ENCODE measurements at places on chromosomes 13 and 19.

- DNase-seq: no peak
These were observed 792.4 kb upstream of the SLITRK5 start for GRCh38 chr13:86878781-86879180.

DNA sequence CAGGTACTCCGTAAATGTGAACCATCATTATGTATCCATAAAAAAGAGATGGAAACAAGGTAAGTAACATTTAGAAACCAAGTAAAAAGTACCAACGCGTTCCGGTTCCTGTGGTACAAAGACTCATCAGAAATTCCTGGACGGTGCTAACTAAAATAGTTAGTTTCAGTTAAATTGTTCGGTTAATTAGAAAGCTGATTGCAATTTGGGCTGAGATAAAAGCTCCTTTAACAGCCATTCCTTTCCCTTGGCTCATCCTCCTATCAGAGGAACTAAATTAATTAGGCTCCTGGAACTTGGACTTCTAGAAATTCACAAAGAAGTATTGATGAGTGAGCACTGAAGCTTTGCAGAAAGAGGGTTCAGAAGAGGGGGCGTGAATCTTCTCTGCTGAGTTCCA, 63.5 kb downstream of the SOX1 start:
- DNase-seq: no peak

DNA sequence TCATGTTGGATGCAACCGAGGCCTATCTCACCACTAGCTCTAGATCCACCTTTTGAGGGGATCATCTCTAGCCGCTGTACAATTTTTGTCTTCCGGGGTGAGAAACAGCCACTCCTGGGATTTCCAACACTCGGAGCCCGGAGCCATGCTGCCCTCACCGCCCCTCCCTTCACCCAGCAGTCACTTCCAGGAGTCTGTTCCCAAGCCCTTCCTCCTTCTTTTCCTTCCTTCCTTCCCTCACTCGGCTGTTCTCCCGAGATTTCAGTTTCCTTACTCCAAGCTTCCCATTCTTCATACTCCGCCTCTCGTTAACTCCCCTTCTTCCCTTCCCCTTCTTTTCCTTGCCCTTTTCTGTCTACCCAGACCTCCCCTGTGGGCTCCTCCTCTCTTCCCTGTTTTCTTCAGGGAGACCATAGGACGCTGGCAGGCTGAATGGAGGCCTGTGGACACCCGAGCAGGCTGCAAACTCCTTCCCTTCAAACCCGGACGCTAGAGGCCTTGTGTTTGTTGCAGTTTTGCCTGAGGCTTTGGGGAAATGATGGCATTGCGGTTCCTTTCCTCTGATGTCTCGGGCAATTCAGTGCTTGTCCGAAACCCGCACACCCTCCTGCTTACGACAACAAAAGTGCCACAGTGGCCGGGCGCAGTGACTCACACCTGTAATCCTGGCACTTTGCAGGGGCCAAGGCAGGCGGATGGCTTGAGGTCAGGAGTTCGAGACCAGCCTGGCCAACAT, 96.0 kb downstream of the CAB39L start:
- no peak for DNase-seq

DNA sequence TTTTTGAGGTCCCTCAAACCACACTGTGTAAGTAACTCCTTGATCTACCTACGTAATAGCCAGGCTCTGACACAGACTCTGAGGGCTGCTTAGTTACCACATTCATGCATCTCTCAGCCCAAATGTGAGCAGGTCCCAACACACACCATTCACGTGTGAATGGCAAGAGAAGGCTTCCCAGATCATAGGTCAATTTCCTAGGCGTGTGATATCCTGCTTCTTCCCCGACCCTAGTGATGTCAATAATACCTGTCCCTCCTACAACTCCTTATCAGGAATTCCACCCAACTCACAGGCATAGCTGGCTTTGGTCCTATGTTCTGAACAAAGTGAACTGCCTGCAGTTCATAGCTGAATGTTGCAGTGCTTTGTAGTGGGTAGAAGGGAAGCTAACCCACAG, 334.5 kb downstream of the RFC3 start:
- no peak for DNase-seq

GRCh38 chr19:33449799-33450198, 71.8 kb downstream of the PEPD start:
- DNase-seq: no peak

GRCh38 chr19:45478454-45479238, 10.8 kb downstream of the FOSB start:
- DNase-seq: peak; percentile 96

DNA sequence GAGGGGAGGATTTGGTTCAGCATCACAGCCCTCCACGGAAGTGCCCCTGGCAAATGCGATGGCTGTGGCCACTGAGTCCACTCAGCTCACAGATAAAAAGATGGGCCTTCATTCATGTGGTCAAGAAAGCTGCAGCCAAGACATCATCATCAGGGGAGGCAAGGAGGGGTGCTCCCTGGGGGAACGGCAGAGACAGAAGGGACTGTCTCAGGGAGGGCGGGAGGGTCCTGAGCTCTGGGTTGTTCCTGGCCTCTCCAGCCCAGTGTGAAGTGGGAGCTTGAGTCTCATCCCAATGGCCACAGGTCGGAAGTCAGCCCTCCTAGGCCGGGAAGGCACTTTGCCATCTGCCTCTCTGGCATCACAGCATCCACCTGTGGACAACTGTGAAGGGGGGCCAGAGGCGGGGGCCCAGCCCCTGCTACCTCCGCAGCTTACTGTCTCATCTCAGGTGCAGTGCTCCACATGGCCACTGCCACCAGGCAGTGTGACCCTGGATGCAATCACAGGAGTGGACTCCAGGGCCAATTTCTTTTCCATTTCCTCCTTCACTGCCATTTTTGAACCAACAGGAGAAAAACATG, 137.8 kb upstream of the SOX1 start:
- DNase-seq: no peak

DNA sequence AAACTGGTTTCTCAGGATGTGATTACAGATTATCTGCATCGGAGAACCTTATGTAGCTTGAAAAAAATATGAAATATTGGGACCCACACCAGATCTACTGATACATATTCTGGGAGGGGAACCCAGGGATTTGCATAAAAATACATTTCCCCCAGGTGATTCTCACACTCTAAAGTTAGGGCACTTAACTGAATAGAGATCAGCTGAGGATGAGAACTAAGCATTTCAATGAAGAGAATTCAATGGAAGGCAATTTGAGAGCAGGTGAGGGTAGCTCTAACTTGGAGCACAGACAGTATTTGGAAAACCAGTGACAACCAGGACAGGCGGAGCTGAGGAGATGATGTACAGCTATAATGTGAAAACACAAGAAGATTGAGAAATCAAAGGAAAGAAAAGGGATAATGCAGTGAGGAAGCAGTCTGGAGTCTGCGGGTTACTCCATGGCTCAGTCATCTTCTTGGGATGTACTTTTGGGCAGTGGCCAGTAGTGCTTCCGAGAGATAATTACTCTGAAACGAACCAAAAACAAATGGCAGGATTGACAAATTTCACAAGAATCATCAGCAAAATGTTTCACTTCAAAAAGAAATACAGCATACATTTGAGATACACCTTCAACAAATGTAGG, 6.1 kb upstream of the OXGR1 start:
- peak; percentile 19 for DNase-seq

- DNase-seq: peak; percentile 96
These were observed 43.1 kb downstream of the PCCA start for GRCh38 chr13:100131863-100132574.

DNA sequence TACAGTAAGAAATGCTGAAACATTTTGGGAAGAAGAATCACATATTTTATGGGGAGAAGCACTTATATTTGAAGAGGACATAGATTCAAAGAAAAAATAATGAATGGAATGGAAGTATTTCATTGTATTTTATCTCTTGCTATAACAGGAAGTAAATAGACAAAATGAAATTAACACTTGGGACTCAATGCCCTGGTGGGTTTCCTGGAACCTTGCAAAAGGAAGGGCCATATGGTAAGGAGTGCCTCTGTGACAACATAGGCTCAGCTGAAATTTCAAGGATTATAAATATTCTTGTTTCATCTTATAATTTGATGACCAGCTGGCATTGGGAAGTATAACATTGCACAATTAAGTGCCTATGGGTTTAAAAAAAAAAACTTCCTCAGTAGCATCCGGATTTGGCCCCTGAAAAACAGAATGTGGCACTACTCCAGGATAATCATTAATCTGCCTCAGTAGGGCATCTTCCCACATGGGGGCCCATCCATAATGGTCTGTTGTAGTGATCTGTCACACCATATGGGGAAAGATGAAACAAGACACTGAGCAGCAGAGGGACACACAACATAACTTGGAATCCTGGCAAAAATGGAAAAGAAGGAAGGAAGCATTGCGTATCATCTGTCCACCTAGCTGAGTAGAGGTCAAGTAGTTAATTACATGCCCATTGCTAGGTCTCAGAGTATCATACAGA, 321.6 kb downstream of the NDFIP2 start:
- no peak for DNase-seq
